NCI-H82 (cell line): ENCODE measurements at places on chromosomes 12 and 14.

GRCh38 chr12:27787559-27787958 is 7.5 kb upstream of the MANSC4 start:
- DNase-seq = no peak

GRCh38 chr12:38915429-38916182 is 10.2 kb upstream of the CPNE8 start:
- DNase-seq = peak; percentile 82

- no peak for DNase-seq
Observed at GRCh38 chr12:22576473-22576872, 32.1 kb upstream of the C2CD5 start.

DNA sequence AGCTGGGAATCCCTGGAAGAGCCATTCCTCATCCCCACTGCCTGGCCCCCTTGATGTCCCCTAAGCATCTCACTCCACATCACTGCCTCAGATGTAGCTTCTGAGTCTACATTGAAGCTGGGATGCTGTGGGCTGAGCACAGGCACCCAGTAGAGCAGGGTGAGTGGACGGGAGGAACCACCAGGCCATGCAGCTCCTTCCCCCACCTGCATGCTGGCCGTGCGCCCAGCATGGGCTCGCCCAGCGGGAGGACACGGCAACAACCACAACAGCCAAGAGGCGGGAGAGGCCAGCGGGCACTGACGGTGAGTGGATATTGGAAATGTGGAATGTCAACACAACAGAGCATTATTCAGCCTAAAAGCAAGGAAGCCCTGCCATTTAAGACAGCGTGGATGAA is 310.9 kb downstream of the ADGRD1 start:
- DNase-seq = no peak

DNA sequence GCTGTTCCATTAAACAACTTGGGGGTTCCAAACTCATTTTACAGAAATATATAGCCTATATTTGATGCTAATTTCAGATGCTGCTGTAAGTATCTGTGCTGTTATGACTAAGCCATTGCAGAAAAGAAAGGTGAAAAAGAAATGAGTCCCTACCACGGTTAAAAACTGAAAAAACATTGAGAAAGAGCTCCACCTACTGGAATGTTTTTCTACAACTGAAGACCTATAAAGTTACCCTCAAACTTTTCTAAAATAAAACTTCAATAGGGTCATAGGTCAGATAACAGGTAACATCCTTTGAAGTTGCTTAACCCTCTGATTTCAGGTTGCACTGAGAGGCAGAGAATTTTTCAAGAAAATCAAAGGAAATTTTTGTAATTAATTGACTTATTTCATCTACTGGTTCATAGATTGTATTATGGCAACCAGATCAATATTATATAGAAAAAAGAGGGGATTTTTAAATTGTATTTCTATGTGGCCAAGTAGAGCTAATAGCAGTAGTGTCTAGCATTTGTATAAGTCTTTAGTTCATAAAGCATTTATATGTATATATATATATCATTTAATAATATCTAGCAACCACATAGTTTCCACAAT is 279.9 kb downstream of the RPS29 start:
- DNase-seq = peak; percentile 59

DNA sequence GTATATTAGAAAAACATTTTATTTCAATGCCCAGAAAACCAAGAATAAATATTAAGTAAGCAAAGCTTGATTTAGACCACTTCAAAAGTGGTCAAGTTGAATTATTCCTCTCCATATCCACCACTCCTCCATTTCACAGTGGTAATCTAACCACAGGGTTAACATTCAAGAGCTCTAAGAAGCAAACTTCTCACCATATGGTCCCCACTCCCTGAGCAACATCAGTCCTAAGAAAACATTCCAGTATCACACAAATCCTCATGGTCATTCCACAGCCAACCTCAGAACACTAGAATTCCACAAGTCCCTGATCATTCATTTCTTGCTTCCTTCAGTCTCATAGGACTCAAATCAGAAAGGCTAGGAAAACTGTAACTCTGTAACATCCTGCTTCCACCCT is 47.9 kb downstream of the ST8SIA1 start:
- no peak for DNase-seq

DNA sequence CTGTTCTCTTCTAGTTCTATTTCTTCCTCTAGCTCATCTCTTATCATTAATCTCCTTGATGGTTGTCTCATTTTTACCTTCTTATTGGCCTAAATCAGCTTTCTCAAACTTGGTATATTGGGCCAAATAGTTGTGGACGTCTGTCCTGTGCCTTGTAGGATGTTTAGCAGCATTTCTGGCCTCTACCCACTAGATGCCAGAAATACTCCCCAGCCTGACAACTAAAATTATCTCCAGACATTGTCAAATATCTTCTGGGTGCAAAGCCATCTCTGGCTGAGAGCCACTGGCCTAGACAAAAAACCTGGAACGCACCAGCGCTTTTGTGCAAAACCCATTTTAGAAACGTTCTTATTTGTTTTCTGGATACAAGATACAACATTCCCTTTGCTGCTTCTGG is 38.8 kb upstream of the LRRC10 start:
- no peak for DNase-seq

GRCh38 chr12:112199136-112199535 is 73.8 kb downstream of the TRAFD1 start:
- DNase-seq = no peak

DNA sequence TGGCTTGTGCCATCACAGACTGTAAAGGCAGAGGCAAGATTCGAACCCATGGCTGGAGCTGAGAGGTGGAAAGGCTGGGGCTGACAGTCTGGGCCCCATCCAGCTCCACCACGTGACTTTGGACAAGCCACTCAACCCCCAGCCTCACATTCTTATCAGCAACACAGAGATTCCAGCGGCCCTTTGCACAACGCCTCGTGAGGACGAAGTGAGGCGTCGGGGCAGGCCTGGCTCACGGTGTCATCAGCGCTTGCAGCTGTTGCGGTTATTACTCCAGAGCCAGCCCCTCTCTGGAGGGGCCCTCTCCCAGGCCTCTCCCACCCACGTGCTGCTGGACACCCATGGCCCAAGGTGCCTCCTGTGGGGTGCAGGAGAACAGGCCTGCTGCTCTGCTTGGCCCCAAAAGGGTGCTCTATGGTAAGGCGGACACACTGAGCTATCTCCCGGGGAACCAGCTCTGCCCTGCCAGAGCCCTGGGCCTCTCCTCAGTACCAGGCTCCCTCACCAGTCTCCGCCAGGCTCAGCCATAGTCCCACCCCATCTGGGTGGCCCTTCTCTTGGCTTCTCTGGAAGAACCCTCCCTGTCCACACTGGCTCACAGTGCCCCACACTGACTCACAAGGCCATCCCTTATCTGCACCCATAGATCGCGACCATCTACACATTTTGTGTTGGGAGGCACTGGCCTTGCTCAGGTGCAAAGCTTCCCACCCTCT is 21.1 kb downstream of the CHGA start:
- no peak for DNase-seq

DNA sequence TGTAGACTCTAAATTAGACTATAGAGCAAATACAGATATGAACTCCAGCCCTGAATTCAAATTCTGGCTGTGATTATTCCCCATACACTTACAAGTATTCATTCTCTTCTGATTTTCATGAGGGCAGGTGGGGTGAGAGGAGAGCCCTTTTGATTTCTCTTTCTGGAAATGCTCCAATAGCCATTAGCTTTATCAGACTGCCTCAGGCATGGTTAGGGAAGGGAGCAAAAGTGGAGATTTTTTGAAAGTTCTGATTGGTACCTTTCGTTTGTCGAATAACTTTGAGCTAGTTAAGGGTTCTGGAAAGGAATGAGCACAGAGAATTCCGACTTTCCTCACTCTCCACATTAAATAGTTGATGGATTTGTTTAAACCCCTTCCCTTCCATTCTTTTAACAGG is 7.8 kb downstream of the HOXC5 start:
- no peak for DNase-seq

DNA sequence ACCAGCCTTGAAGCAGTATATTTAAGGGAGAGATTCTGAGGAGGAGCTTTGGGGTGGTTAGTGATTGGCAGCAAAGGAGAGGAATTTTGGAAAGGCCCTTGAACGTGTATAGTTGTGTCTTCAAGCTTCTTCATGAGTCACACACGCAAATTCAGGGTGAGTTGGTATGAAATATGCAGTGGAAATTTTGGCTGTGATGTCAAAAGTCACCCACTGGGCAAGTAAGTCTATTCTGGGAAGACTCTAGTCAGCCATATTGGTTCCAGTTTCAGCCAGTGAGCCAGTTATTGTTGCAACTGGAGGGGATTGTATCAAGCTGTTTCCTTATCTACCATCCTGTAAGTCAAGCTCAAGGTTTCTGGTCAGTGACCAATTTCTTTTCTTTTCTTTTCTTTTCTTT is 32.0 kb upstream of the VASH1 start:
- no peak for DNase-seq

- no peak for DNase-seq
Observed at GRCh38 chr14:81485372-81485771, 48.3 kb downstream of the SEL1L start.

- no peak for DNase-seq
Observed at GRCh38 chr12:34384693-34385092, 362.4 kb downstream of the ALG10 start.

DNA sequence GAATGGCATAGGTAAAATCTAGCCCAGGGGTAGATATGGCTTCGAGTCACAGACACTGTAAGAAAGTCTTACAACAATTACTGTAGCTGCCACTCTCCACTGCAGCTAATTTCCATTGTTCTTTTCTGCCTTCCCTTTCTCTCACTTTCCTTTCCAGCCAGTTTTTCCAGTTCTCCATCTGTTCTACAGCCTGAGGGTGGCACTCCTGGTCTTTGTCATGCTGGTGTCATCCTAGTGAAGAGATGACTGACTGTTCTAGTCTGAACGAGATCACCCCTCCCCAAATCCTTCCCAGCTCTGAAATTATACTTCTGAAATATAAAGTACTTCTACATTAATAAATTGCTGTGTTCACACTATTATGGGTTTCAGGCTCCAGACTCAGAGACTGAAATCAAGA is 74.2 kb upstream of the CSRP2 start:
- peak; percentile 12 for DNase-seq

GRCh38 chr14:23601845-23602180 is 23.2 kb upstream of the JPH4 start:
- DNase-seq = no peak
